ENCODE measurements at places on chromosomes 11 and 22.

DNA sequence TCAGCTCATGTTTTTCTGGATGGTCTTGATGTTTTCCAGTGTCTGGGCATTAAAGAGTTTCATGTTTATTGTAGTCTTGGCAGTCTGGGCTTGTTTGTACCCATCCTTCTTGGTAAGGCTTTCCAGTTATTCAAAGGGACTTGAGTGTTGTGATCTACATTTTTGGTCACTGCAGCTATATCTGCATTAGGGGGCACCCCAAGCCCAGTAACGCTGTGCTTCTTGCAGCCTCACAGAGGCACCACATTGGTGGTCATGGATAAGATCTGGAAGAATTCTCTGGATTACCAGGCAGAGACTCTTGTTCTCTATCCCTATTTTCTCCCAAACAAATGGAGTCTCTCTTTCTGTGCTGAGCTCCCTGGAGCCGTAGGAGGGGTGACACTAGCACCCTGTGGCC lies 451.5 kb upstream of the FAT3 start:
- no peak for DNase-seq

DNA sequence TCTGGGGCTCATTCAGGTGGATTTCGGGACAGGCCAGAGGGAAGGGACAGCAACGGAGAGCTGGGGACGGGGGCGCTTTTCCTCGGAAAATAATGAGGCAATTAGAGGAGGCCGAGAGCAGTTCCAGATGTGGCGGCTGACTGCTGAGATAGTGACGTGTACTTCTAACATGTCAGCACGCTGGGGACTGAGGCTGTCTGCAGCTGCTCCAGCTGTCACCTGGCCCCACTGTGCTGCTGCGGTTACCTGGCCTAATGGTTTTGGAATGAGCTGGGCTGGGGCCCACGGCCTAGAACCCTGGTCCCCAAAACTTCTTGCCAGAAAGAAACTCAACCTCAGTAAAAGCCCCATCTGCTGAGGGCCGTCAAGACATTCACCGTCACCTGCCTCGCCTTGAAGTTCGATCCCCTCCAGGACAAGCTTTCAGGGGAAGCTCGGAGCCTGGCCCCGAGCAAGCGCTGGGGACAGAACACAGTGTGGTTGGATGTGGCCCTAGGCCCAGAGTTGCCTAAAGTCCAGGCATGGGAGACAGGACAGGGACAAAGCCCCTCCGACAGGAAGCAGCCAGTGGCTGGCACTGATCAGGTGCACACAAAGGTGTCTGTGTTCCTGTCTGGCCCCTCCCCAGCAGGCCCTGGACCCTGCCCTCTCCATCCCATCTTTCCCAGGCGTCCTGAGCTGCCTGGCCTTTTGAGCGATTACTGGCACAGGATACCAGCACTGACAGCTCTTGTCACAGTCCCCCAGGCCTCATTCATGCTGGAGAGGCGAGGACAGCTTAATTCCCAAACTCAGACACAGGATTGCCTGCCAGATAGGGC lies 22.1 kb downstream of the RPUSD4 start:
- DNase-seq = no peak

DNA sequence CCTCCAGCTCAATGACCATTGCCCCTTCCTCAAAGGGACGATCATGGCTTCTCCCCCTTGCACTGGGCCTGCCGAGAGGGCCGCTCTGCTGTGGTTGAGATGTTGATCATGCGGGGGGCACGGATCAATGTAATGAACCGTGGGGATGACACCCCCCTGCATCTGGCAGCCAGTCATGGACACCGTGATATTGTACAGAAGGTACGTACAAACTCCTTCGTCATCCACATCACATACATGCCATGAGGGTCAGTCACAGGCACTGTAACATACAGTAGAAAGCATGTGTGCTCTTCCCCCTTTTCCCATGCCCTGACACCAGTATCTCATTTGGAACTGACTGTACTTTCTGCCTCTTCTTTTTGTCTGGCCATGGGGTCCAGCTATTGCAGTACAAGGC lies 4.0 kb downstream of the TAF10 start:
- DNase-seq = no peak

DNA sequence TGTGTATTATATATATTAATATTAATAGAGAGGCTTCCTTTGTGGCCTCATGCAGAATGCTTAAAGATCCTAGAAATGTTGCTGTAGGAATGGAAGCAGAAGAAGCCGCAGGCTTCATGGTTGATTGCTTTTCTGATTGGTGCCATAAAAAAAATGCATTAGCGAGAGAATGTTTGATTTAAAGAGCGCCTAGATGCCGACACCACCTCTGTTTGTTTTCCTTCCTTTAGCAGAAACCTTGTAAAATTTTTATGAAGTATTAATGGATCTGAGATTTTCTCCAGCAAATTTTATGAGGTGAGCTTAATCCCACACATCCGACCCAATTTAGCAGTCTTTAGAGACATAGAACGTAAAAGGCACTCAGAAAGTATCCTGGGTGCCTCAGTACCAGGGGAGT lies 587.5 kb downstream of the NTM start:
- DNase-seq = no peak

DNA sequence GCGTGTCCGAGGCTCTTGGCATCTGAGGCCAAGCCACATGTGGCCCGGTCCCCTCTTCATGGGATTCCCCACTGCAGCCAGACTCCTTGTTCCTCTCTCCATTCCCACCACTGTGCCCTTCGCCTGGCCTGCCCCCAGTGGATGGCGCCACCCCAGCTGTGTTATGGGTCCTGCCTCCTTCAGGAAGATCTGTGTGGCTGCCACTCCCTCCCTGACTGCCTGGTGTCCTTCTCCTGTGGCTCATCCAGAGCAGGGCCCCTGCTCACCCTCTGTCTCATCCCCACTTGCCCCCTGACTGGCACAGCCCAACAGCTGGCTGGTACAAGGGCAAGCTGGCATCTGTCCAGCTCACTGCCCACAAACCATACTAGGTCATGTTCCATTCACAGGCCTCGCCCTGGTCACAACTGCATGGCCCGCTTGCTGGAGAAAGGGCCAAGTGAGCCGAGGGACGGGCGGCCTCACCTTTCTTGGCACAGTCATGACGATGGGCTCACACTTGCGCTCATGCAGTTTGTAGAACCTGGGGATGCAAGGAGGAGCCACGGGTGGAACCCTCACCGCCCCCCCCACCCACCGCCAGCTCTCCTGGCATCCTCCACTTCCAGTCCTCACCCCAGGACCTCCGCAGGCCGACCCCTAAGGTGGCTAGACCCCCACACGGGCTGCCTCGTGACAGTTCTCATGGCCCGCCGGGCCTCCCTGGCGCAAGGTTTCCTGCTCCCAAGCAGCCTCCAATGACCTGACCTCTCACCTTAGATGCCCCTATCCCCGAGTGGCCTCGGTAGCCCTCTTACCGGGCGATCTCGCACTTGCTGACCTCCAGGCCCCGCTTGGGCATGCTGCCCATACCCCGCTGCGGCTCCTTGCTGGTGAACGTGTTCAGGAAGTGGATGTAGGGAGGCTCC lies 2.1 kb upstream of the PTPRCAP start:
- no peak for DNase-seq

- no peak for DNase-seq
These were observed 54.1 kb downstream of the PDHX start for GRCh38 chr11:34970480-34970879.

Measured in stimulated activated CD4-positive, alpha-beta T cell treated with anti-CD3 and anti-CD28 coated beads, Interleukin-2, amount 100 ng/mL, for 48 hours (primary cell).